ENCODE measurements at places on chromosomes 2 and 18. TPM values are rescaled to one million over a fixed set of nuclear protein-coding genes. Genes with fewer than 3 reads are reported as not detected.

GRCh38 chr2:212977152-212977551 is 174.3 kb downstream of the IKZF2 start:
- DNase-seq = no peak

GRCh38 chr2:47068981-47069627 is 86.0 kb downstream of the STPG4 start:
- no peak for DNase-seq

GRCh38 chr2:143192106-143192505 is 62.9 kb downstream of the ARHGAP15 start:
- DNase-seq = no peak

- no peak for DNase-seq
Observed at GRCh38 chr2:14194233-14194632, 438.3 kb upstream of the LRATD1 start.

Gene TMEM37
- total RNA-seq = under 0.01 TPM

GRCh38 chr2:45128580-45128997 is 119.3 kb upstream of the SIX2 start:
- DNase-seq = peak; percentile 94

GRCh38 chr18:51017140-51017879 is 12.7 kb upstream of the SMAD4 start:
- DNase-seq = no peak

DNA sequence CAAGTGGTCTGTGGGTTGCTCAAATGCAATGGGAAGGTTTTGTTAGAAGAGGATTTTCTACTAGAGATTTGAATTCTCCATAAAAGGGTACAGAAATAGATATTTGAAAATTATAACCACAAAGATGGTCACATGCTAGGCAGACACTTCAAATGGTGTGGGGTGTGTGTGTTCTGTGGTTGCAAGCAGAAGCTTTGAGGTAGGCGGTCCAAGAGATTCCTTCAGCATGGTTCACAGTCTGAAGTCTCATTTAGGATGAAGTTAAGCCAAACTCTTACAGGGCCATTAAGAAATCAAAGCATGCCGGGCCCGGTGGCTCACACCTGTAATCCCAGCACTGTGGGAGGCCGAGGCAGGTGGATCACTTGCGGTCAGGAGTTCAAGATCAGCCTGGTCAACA is 38.3 kb upstream of the RMDN2 start:
- DNase-seq = peak; percentile 81
